T-helper 2 cell (primary cell): ENCODE measurements at places on chromosomes 13 and 19.
A peak's percentile ranks its signal among the peaks of the same experiment; 100 is the strongest.

DNA sequence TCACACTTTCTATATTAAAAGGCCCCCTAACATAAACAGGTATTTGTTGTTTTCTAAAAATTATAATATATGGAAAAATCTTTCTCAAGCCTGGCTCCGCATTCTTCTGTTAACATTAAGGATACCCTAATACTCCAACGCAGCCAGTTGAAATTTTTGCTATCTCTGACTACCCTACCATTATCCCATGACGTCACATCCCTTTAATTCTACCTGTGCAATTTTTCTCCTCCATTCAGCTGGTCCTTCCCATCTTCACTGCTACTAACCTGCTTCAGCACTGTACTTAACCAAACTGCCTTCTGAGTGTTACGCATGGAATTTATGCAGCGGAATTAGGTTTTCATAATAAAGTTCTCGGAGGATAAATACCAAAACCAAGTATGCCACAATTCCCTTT is 1.0 kb downstream of the MRPS31 start:
- no peak for DNase-seq

DNA sequence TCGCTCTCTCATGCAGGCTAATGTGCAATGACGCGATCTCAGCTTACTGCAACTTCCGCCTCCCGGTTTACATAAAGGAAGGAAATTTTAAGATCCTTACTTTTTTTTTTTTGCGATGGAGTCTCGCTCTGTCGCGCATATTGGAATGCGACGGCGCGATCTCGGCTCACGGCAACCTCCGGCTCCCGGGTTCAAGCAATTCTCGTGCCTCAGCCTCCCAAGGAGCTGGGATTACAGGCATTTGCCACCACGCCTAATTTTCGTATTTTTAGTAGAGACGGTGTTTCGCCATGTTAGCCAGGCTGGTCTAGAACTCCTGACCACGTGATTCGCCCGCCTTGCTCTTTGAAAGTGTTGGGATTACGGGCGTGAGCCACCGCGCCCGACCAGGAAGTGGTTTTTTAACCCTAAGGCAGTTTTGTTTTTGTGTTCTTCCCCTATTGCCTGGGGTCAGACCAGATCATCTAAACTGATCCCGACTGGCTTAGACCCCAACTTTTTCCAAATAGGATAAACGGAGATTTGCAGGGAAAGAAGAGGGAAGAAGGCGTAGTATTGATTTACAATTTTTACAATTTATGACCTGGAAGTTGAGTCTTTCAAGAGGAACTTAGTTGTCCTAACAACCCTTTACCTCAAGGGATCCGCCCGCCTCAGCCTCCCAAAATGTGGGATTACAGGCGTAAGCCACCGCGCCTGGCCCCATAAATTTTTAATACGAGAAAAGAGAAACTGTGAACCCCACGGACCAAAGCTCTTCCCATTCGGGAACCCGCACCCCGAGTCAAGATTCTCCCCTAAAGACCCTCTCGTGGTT is 142.0 kb downstream of the ZNF737 start:
- peak; percentile 3 for DNase-seq

DNA sequence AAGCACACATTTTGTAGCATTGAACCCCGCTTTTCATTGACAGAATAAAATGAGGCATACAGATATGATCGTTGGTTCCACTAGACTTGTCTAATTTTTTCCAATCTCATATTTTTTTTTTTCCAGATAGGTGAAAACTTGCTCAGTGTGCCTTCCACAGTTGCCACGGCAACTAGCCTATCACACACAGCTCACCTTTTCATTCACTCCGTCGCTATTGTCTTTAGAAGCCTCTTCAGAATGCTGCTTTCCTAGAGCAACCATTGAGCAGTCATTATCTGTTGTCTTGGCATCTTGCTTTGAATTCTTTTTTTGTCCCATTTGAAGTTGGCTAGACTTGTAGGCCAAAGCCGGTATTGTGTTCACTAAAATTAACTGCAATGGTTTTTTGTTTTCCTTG is 37.7 kb upstream of the ESD start:
- DNase-seq, result no peak

GRCh38 chr19:4692251-4693077 is 22.3 kb upstream of the MYDGF start:
- no peak for DNase-seq

DNA sequence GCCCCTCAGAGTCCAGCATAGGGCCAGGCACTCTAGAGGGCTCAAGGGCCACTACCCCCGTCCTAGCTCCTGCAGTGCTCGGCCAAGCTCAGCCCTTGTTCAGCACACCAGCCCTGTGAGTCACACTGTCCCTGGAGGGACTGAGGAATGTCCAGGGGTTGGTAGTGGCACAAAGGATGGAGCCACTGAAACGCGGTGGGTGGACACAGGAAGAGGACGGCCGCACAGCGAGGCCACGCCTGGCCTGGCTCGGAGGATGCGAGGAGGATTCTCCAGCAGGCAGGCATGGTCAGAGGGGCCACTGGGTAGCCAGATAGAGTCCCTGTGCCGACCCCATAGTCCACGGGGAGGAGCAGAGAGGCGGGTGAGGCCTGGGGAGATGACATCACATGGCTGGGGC is 45.7 kb downstream of the C1QTNF9 start:
- no peak for DNase-seq

GRCh38 chr19:49546825-49547565 is 19.2 kb downstream of the RCN3 start:
- peak; percentile 80 for DNase-seq

DNA sequence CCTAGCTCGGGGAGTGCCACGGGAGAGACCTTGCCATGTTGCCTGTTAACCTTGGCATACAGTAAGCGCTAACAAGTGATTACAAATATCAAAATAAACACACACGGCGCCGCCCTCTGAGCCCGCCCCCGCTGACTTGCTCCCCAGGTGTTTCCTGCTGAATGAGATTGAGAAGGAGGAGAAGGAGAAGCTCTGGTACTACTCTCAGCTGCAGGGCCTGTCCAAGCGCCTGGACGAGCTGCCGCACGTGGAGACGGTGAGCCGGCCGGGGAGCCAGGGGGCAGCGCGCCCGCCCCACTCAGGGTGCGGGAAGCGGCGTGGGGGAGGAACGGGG is 5.0 kb downstream of the APC2 start:
- DNase-seq, result no peak

DNA sequence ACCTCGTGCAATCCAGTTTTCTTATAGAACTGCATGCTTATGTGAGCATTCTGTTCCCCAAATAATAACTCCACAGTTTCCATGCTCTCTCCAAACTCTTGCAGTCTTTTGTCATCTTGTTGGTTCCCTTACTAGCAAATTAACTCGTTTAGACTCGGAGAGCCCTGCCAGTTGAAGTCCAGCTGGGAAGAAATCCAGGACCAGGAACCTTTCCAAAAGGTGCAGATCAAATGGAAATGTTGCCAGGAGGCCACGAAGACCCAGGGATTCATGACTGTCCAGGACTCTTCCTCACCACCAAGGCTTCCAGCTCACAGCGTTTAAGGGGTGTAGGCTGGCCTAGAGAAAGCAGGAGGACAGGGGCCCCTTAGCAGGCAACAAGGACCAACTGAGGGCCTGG is 2.1 kb upstream of the TDRD12 start:
- DNase-seq, result no peak

- DNase-seq, result no peak
These were observed 449.9 kb downstream of the KLF12 start for GRCh38 chr13:73684286-73684685.
